Liver (tissue), 10 donors: ENCODE measurements at places on chromosomes 7 and 10. TPM values are rescaled to one million over a fixed set of nuclear protein-coding genes. Genes with fewer than 3 reads are reported as not detected.

Gene GIMAP5
- polyA plus RNA-seq: 9.7 TPM

DNA sequence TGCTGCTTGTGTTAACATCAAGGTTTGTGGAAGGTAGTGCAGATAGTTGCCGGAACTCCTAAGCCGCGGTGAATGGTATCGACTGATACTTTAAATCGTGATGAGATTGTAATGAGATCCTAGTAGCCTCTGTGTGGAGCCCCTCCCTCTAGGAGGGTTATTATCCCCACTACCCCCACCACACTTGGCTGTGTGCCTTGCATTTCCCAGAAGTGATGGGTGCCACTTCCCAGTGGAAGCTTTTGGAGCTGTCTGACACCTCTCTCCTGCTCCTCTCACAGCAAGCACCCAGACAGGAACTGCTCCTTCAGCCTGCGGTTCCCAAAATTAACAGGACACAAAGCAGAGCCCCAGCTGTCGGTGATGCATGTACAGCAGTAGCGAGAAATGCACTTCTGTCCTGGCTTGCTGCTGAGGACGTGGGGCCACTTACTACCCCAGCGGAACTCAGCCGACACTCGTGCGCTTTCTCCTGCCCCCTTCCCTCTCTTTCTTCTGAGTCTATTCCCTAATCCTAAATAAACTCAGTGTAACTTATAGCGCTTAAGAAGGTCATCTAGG is 52.5 kb downstream of the PRKAG2 start:
- H3K27me3 ChIP-seq: no peaks in the 10 kb centered on the region
- no peaks in the 10 kb centered on the region for H3K36me3 ChIP-seq
- H3K27ac ChIP-seq: peak overlapping the region; percentile 97
- H3K4me1 ChIP-seq: peaks cover 55% of the 10 kb centered on the region

DNA sequence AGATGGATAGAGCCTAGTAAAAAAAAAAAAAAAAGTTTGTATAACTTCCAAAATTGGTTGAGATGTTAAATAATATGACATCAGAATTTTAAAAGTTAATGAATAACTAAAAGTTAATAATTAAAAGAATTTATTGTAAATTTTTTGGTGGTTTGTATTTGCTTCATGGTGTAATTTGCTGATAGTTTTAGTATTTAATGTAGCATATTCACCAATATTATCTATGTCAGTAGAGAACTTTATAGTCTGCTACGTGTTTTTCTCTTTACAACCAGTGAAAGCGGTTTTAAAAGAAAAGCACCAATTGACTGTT is 51.8 kb upstream of the STEAP4 start:
- no peaks in the 10 kb centered on the region for H3K36me3 ChIP-seq
- peak overlapping the region; percentile 30 for H3K27ac ChIP-seq
- no peak overlapping the region for H3K4me3 ChIP-seq
- no peak for DNase-seq
- H3K4me1 ChIP-seq: no peaks in the 10 kb centered on the region
- no peaks in the 10 kb centered on the region for H3K27me3 ChIP-seq

GRCh38 chr10:50622706-50623662 is 772 bp downstream of the SGMS1 start:
- peak overlapping the region; percentile 93 for H3K4me3 ChIP-seq
- peaks cover 5% of the 10 kb centered on the region for H3K36me3 ChIP-seq
- H3K27ac ChIP-seq: peak overlapping the region; percentile 100
- H3K4me1 ChIP-seq: peaks cover 45% of the 10 kb centered on the region
- no peaks in the 10 kb centered on the region for H3K27me3 ChIP-seq

DNA sequence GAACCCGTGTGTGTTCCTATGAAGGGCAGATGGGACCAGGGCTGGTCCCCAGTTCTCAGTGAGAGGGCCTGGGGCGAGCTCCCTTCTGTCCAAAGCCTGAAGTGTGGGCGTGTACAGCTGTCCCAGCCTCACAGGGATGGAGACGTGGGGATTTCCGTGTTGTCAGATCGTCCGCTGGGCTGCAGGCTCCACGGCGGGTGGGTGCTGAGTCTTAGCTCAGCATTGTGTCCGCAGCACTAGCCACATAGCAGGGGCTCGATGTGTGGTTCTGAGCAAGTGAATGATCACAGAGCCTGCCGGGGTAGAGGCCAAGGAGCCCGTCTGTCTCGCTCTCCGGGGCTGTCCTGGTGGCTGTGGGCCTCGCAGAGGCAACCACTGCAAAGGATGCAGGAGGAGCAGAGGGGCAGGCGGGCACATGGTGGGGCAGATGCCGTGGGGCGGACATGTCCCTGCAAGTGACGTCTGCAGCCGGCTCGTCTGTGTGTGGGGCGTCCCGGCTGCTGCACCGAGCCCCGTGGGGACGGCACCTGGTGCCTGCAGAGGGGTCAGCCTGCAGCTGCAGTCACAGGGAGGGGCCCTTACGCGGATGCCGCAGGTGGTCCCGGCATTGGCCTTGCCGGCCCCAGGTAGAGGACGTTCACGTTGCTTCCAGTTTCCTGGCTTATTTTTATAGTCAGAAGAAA is 30.9 kb downstream of the FAM20C start:
- no peak overlapping the region for H3K27ac ChIP-seq
- peaks cover 10% of the 10 kb centered on the region for H3K4me1 ChIP-seq
- H3K27me3 ChIP-seq: no peaks in the 10 kb centered on the region
- DNase-seq: no peak

GRCh38 chr7:130393101-130393561 is 12.8 kb downstream of the CPA1 start:
- H3K27ac ChIP-seq: no peak overlapping the region
- no peaks in the 10 kb centered on the region for H3K4me1 ChIP-seq
- no peak for DNase-seq
- no peak overlapping the region for H3K4me3 ChIP-seq

GRCh38 chr10:11864727-11865126 is 41.6 kb downstream of the PROSER2 start:
- H3K27me3 ChIP-seq: no peaks in the 10 kb centered on the region
- H3K27ac ChIP-seq: peak overlapping the region; percentile 52
- peaks cover 35% of the 10 kb centered on the region for H3K36me3 ChIP-seq
- no peak for DNase-seq
- H3K4me3 ChIP-seq: no peak overlapping the region
